ENCODE measurements at places on chromosomes 4 and X. TPM values are rescaled to one million over a fixed set of nuclear protein-coding genes. Genes with fewer than 3 reads are reported as not detected.

DIPK2B gene
- polyA plus RNA-seq: 1.1 TPM

PLA2G12A gene
- polyA plus RNA-seq: 7.5 TPM

SULT1B1 gene
- 57.6 TPM for polyA plus RNA-seq

SLAIN2 gene
- polyA plus RNA-seq: 19.7 TPM

DNA sequence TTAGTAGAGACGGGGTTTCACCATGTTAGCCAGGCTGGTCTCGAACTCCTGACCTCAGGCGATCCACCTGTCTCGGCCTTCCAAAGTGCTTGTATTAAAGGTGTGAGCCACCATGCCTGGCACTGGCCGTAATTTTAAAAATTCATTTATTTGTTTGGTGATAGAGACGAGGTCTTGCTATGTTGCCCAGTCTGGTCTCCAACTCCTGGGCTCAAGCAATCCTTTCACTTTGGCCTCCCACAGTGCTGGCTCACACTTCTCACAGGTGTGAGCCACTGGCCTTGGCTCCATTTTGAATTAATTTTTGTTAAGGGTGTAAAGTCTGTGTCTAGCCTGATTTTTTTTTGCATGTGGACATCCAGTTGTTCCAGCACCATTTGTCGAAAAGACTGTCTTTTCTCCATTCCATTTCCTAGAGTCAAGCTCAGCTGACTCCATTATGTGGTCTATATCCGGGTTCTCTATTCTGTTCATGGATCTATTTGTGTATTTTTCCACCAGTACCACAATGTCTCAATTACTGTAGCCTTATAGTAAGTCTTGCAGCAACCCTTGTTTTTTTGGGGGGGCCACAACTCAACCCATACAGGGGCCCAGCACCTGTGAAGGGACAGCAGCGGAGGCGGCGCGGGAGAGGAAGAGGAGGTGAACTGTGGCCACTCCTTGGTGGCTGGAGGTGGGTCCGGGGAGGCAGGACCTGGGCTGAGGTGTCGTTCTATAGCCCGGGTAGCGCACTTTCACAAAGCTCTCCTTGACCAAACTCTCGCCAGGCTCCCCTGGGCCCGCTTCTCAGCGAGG is 1.5 kb upstream of the NSD2 start:
- H3K36me3 ChIP-seq: no peaks in the 10 kb centered on the region
- peak overlapping the region; percentile 71 for H3K4me3 ChIP-seq
- H3K27me3 ChIP-seq: no peaks in the 10 kb centered on the region
- peaks cover 53% of the 10 kb centered on the region for H3K4me1 ChIP-seq

RNF128 gene
- 7.5 TPM for polyA plus RNA-seq

FAT4 gene
- 0.56 TPM for polyA plus RNA-seq

SH3TC1 gene
- 13.9 TPM for polyA plus RNA-seq

- no peak for DNase-seq
- H3K4me3 ChIP-seq: no peak overlapping the region
- no peak overlapping the region for H3K27ac ChIP-seq
These were observed 212.5 kb upstream of the PSAPL1 start for GRCh38 chr4:7647186-7647585.

DNA sequence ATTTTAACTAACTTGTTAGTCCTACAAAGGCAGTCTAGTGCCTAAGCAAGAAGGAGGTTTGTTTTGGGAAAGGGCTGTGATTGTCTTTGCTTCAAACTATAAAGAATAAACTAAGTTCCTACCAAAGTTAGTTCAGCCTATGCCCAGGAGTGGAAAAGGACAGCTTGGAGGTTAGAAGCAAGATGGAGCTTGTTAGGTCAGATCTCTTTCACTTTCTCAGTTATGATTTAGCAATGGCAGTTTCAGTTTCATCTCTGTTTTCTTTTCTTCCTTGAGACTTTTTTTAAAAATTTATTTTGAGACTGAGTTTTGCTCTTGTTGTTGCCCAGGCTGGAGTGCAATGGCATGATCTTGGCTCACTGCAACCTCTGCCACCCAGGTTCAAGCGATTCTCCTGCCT is 82.9 kb upstream of the NLGN4X start:
- H3K36me3 ChIP-seq: no peaks in the 10 kb centered on the region
- no peaks in the 10 kb centered on the region for H3K27me3 ChIP-seq
- H3K27ac ChIP-seq: no peak overlapping the region
- no peak for DNase-seq
- no peaks in the 10 kb centered on the region for H3K4me1 ChIP-seq
- no peak overlapping the region for H3K4me3 ChIP-seq

GRCh38 chrX:20352504-20352903 is 85.8 kb upstream of the RPS6KA3 start:
- H3K27ac ChIP-seq: no peak overlapping the region
- H3K4me1 ChIP-seq: no peaks in the 10 kb centered on the region

DNA sequence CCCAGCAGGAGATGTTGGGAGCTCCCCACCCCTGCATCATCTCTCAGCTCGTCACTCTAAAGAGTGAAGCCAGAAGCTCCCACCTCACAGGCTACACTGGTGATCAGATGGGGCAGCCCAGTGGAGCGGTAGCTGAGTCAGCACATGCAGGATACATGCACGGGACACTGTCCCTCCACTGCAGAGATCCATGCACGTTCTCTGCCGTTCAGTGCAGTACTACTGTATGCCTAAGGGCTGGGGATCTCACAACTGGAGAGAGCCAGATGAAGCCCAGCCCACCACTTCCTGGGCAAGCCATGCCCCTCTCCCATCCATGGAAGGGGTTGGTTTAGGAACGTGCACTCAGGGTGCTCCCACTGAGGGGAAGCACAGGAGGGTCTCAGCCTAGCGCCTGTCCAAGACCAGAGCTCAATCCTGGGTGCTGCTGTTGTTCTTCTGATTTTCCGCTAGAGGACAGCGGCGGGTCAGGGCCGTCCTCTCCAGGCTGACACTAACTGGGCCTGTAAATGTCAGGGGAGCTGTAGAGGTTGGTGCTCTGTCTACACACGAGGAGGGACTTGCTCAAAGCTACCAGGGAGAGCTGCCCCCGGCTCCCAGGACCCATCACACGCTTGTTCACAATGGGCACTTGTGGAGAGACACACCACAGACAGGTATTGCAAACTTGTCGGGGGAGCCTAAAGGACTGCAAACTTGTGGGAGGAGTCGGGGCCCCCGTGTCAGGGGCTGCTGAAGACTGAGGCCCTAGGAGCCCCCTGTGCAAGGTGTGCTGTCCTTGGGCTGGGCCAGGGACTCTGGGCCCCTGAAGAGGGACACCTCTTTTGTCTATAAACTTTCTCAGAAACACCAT is 18.2 kb upstream of the ABLIM2 start:
- no peak overlapping the region for H3K27ac ChIP-seq
- H3K4me3 ChIP-seq: no peak overlapping the region
- H3K27me3 ChIP-seq: no peaks in the 10 kb centered on the region

DNA sequence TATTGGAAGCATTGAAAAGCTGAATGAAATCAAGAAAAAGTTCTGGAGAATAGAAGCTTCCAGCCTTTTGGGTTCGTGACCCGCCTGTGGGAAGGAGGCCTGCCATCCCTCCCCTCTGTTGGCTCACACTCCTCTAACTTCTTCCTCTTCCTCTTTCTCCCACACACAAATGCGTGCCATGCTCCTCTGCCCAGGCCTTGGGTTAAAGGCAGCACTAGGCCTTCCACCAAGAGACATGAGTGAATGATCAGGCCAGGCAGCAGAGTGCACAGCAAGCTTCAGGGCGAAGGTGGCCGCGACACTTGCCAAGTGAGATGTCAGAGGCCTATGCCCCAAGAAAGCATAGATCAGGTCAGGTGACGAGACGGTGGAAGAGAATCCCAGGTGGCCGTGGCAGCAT is 38.4 kb downstream of the FAM193A start:
- H3K4me3 ChIP-seq: no peak overlapping the region
- DNase-seq: no peak
- no peaks in the 10 kb centered on the region for H3K27me3 ChIP-seq
- peaks cover 7% of the 10 kb centered on the region for H3K36me3 ChIP-seq
- H3K4me1 ChIP-seq: peaks cover 26% of the 10 kb centered on the region
- no peak overlapping the region for H3K27ac ChIP-seq

- H3K4me3 ChIP-seq: no peak overlapping the region
- H3K27ac ChIP-seq: no peak overlapping the region
These were observed 126.1 kb downstream of the MGST2 start for GRCh38 chr4:139791681-139792080.

NEIL3 gene
- polyA plus RNA-seq: not detected

DNA sequence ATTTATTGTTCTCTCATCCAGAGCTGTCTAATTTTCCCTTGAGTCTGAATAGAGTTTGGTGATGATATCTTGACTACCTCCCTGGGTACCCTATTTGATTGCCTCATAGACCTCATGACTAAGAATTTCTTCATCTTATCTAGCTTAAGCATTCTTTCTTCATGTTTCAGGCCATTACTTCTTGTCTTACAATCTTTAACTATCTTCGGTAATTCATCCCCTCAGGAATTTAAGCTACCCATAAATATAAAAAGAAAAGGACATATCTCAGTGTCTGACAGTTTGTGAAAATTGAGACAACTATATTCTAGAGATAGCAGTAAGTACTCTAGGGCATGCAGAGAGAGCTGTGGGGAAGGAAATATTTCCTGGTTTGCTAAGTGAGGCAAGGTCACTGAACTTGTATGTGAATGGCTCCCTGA is 466.1 kb upstream of the GRID2 start:
- no peak overlapping the region for H3K4me3 ChIP-seq
- H3K27ac ChIP-seq: no peak overlapping the region
- no peaks in the 10 kb centered on the region for H3K27me3 ChIP-seq
- no peaks in the 10 kb centered on the region for H3K36me3 ChIP-seq

GRCh38 chr4:185127021-185127925 is 15.8 kb upstream of the SLC25A4 start:
- H3K36me3 ChIP-seq: no peaks in the 10 kb centered on the region
- H3K27me3 ChIP-seq: no peaks in the 10 kb centered on the region
- peaks cover 21% of the 10 kb centered on the region for H3K4me1 ChIP-seq
- H3K27ac ChIP-seq: peak overlapping the region; percentile 75
- no peak for DNase-seq

PLXNB3 gene
- 11.9 TPM for polyA plus RNA-seq

- no peaks in the 10 kb centered on the region for H3K27me3 ChIP-seq
- H3K27ac ChIP-seq: no peak overlapping the region
- peak; percentile 81 for DNase-seq
- H3K4me3 ChIP-seq: no peak overlapping the region
- no peaks in the 10 kb centered on the region for H3K36me3 ChIP-seq
These were observed 33.5 kb upstream of the RASSF6 start for GRCh38 chr4:73653695-73654106.

- no peaks in the 10 kb centered on the region for H3K4me1 ChIP-seq
- no peak for DNase-seq
- no peaks in the 10 kb centered on the region for H3K36me3 ChIP-seq
- no peak overlapping the region for H3K27ac ChIP-seq
- no peaks in the 10 kb centered on the region for H3K27me3 ChIP-seq
These were observed 356.6 kb downstream of the CXXC4 start for GRCh38 chr4:104138116-104138515.

- no peak overlapping the region for H3K4me3 ChIP-seq
- no peak overlapping the region for H3K27ac ChIP-seq
- H3K36me3 ChIP-seq: no peaks in the 10 kb centered on the region
- H3K27me3 ChIP-seq: no peaks in the 10 kb centered on the region
These were observed 11.4 kb upstream of the FMR1 start for GRCh38 chrX:147900349-147900748.

GRCh38 chr4:3283916-3284315 is 8.9 kb upstream of the RGS12 start:
- no peak overlapping the region for H3K27ac ChIP-seq
- peaks cover 23% of the 10 kb centered on the region for H3K27me3 ChIP-seq
- peak; percentile 17 for DNase-seq
- peaks cover 6% of the 10 kb centered on the region for H3K4me1 ChIP-seq

- no peaks in the 10 kb centered on the region for H3K4me1 ChIP-seq
- no peak for DNase-seq
- no peaks in the 10 kb centered on the region for H3K27me3 ChIP-seq
- H3K4me3 ChIP-seq: no peak overlapping the region
- H3K27ac ChIP-seq: no peak overlapping the region
These were observed 99.2 kb downstream of the JADE1 start for GRCh38 chr4:128908735-128909134.

DNA sequence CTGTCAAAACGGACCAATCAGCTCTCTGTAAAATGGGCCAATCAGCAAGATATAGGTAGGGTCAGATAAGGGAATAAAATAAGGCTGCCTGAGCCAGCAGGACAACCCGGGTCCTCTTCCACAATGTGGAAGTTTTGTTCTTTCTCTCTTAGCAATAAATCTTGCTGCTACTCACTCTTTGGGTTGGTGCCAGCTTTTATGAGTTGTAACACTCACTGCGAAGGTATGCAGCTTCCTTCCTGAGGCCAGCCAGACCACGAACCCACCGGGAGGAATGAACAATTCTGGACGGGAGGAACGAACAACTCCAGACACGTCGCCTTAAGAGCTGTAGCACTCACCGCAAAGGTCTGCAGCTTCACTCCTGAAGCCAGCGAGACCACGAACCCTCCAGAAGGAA is 287.8 kb downstream of the RAPGEF2 start:
- no peak overlapping the region for H3K27ac ChIP-seq
- H3K4me1 ChIP-seq: no peaks in the 10 kb centered on the region

NAP1L3 gene
- 2.4 TPM for polyA plus RNA-seq

DNA sequence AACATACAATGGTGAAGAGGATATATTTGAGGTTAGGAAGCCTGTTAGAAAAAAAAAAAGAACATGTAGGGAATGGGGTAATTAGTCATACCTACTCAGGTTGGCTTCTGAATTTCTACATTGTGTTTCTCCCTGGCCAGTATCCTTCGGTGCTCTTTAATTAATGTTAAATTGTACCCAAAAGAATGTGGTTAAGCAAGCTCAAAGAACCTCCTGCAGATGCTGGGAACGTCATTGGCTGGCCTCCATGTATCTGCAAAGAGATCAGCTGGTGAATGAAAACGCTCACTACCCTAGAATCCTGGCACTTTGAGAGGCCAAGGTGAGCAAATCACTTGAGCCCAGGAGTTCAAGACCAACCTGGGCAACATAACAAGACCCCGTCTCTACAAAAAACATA is 942.3 kb upstream of the PRKX start:
- no peak overlapping the region for H3K4me3 ChIP-seq
- no peak overlapping the region for H3K27ac ChIP-seq
- H3K4me1 ChIP-seq: no peaks in the 10 kb centered on the region
- DNase-seq: peak; percentile 11
- H3K27me3 ChIP-seq: no peaks in the 10 kb centered on the region
- no peaks in the 10 kb centered on the region for H3K36me3 ChIP-seq

- H3K4me3 ChIP-seq: no peak overlapping the region
- no peak for DNase-seq
- no peaks in the 10 kb centered on the region for H3K27me3 ChIP-seq
- peaks cover 5% of the 10 kb centered on the region for H3K4me1 ChIP-seq
- H3K27ac ChIP-seq: no peak overlapping the region
These were observed 5.6 kb upstream of the TEC start for GRCh38 chr4:48275247-48275646.

Data from stomach (tissue), 19 donors.